Vagina (tissue), 2 donors: ENCODE measurements at places on chromosomes 13 and 19. TPM values are rescaled to one million over a fixed set of nuclear protein-coding genes. Genes with fewer than 3 reads are reported as not detected.

GRCh38 chr13:77865622-77866021, 53.0 kb downstream of the EDNRB start:
- H3K4me1 ChIP-seq: peaks cover 7% of the 10 kb centered on the region
- DNase-seq: no peak
- H3K4me3 ChIP-seq: no peak overlapping the region
- H3K27me3 ChIP-seq: no peaks in the 10 kb centered on the region

DNA sequence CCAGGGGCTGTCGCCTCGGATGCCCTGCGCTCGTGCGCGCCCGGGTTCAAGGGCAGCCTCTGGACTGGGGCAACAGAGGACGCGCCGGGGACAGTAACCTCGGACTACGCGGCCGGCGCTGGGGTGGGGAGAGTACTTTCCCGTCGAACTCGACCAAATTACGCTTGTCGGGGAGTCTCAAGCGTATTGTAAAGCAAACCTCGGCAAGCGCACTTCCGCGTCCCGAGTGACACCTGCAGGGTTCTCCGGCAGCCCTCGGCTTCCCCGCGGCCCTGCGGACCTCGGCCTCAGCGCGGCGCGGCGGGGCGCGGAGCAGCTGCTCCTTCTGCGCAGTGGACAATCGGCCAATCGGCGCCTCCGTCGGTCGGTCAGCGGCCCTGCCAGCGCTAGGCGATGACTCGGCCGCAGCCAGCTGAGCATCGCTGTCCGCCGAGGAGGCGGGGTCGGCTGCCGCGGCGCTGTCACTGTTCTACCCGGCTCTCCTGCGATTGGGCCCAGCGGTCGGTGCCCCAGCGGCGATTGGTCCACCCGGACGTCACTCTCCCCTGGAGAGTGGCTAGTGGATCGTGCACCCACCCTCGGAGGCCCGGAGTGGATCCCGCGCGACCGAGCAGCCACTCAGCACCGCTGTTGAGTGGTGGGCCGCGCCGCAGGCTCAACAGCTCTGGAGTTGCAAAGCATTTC, at the start of gene SLC46A3:
TSS of gene SLC46A3 (minus strand) at position 428 of the 684 bp plus-strand sequence. CDS start 972 bp downstream, outside the sequence.
- no peaks in the 10 kb centered on the region for H3K27me3 ChIP-seq
- H3K4me1 ChIP-seq: peaks cover 28% of the 10 kb centered on the region
- H3K36me3 ChIP-seq: no peaks in the 10 kb centered on the region

DNA sequence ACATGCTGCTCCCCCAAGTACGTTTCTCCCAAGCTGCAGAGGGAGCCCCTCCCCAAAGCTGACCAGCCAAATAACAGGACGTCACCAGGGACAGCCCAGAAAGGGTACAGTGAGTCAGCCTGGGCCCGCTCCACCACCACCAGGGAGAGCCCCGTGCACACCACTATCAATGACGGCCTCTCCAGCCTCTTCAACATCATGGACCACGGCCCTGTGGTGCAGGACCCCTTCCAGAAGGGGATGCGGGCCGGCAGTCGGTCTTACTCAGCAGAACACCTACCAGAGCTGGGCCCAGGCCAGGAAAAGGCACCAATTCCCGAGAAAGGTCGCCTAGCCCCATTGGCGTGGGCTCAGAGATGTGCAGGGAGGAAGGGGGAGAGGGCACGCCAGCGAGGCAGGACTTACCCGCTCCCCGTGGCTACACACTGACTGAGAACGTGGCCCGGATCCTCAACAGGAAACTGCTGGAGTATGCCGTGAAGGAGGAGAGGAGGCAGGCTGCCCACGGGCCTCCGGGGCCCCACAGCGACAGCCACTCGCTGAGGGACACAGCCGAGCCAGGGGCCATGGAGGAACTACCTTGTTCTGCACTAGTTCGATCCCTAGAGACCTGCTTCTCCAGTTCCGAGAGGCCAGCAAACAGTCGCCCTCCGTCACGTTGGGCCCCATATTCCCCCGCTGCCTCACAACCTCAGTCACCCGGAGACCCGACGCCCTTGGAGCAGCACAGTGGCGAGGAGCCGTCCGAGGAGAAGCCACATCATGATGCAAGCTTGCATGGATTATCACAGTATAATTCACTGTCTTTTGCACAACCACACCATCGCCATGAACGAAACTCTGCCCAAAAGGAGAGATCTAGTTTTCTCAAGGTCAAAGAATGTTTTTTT, 815.9 kb upstream of the KLHL1 start:
- H3K27ac ChIP-seq: no peak overlapping the region
- no peaks in the 10 kb centered on the region for H3K4me1 ChIP-seq
- H3K4me3 ChIP-seq: no peak overlapping the region

DNA sequence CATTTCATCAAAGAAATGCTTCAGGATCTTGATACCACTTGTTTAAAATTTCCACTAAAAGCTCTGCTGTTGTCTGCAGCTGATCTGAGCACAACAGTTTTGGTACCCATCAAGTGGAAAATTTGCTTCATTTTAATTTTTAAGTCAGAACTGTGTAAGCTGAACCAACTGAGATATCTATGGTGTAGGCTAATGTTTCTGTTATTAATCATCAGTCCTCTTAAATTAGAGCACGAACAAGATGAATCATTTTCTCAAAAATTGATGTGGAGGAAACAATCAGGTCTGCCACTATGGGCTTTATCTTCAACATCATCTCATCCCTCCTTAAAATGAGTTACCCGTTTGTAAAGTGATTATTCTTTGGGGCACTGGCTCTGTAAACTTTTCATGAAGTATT, 221.5 kb upstream of the NBEA start:
- no peak overlapping the region for H3K4me3 ChIP-seq
- no peaks in the 10 kb centered on the region for H3K4me1 ChIP-seq
- DNase-seq: no peak
- no peak overlapping the region for H3K27ac ChIP-seq
- H3K36me3 ChIP-seq: no peaks in the 10 kb centered on the region

DNA sequence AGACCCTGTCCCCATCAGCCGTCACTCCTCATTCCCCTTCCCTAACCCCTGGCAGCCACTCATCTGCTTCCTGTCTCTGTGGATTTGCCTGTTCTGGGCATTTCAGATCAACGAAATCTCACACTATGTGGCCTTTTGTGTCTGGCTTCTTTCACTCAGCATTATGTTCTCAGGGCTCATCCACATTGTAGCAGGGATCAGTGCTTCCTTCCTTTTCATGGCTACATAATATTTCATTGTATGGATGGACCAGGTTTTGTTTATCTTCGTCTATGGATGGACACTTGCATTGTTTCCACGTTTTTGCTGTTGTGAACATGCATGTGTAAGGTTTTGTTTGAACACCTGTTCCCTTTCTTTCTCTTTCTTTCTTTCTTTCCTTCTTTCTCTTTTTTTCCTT, 41.3 kb downstream of the NWD1 start:
- no peak for DNase-seq
- no peaks in the 10 kb centered on the region for H3K4me1 ChIP-seq
- H3K27ac ChIP-seq: no peak overlapping the region
- H3K27me3 ChIP-seq: no peaks in the 10 kb centered on the region
- no peaks in the 10 kb centered on the region for H3K36me3 ChIP-seq
- no peak overlapping the region for H3K4me3 ChIP-seq

The STARD13 gene
- 33.1 TPM for total RNA-seq

The ELSPBP1 gene
- total RNA-seq: not detected

The ERICH4 gene
- not detected for total RNA-seq

GRCh38 chr13:31027136-31027535, 94.7 kb downstream of the TEX26 start:
- no peak for DNase-seq
- no peak overlapping the region for H3K4me3 ChIP-seq
- no peaks in the 10 kb centered on the region for H3K4me1 ChIP-seq
- H3K27ac ChIP-seq: no peak overlapping the region
- H3K36me3 ChIP-seq: no peaks in the 10 kb centered on the region
- H3K27me3 ChIP-seq: no peaks in the 10 kb centered on the region

DNA sequence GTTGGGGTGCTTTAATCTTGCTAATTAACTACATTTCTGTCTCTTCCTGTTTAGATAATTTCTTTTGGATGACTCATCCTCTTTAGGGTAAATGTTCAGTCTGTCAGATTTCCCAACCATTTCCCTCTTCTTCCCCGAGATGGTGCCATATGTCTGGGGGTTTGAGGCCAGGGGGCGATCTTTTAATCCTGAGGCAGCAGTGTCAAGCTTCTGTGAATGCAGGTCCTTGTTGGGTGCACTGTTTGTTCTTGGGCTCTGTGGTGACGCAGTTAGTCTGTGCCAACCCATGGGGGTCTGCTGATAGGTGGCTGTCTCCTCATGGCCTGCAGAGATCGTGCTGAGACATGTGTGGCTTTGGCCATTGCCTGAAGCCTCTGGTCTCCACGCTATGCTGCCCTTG, 420.4 kb downstream of the NDFIP2 start:
- H3K27me3 ChIP-seq: no peaks in the 10 kb centered on the region
- no peak overlapping the region for H3K27ac ChIP-seq
- DNase-seq: no peak

DNA sequence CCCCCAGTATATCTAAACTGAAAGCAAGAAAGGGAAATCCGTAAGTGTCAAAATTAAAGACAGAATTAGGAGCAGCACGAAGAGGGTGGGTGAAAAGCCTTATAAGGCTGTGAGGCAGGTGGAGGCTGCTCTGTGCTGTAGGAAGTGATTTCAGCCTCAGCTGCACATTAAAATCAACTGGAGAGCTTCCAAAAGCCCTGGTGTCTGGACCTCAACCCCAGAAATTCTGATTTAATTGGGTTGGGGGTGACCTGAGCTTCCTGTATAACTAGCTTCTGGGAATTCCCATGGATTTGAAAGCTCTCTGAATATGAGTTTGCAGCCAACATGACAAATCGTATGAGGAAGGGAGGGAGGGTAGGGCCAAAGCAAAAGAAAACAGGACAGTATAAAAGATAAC, 242.4 kb upstream of the TMTC4 start:
- H3K27ac ChIP-seq: no peak overlapping the region
- no peaks in the 10 kb centered on the region for H3K4me1 ChIP-seq
- no peak for DNase-seq
- no peak overlapping the region for H3K4me3 ChIP-seq

- H3K4me3 ChIP-seq: no peak overlapping the region
- no peaks in the 10 kb centered on the region for H3K4me1 ChIP-seq
- no peaks in the 10 kb centered on the region for H3K36me3 ChIP-seq
- DNase-seq: no peak
- no peaks in the 10 kb centered on the region for H3K27me3 ChIP-seq
Measured at GRCh38 chr19:35076657-35077056, 35.1 kb downstream of the HPN start.

DNA sequence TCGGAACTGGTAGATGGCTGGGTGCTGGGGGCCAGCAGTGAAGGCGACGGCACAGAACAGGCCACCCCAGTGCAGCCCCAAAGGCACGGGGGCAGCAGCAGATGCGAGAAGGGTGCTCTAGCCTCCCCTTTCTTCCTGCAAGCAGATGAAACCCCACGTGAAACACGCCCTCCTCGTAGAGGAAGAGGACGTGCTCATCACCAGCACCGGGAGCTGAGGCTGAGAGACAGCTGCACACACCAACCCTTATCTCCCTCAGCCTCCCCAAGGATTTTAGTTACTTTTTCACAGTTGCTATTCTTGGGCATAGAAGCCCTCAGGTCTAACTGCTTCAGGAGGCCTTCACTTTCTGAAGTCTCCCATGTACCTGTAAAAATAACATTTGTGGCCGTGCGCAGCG, 11.9 kb downstream of the ZNF787 start:
- H3K4me3 ChIP-seq: peak overlapping the region; percentile 35
- H3K27ac ChIP-seq: peak overlapping the region; percentile 58
- no peaks in the 10 kb centered on the region for H3K36me3 ChIP-seq
- no peak for DNase-seq
- H3K27me3 ChIP-seq: no peaks in the 10 kb centered on the region
- peaks cover 97% of the 10 kb centered on the region for H3K4me1 ChIP-seq

GRCh38 chr13:102609696-102610095, 12.9 kb downstream of the TPP2 start:
- H3K4me3 ChIP-seq: no peak overlapping the region
- DNase-seq: no peak
- H3K36me3 ChIP-seq: peaks cover 34% of the 10 kb centered on the region

The KLHL26 gene
- total RNA-seq: 8.3 TPM

- no peaks in the 10 kb centered on the region for H3K27me3 ChIP-seq
- no peak for DNase-seq
- no peak overlapping the region for H3K27ac ChIP-seq
- no peak overlapping the region for H3K4me3 ChIP-seq
Measured at GRCh38 chr13:30535046-30535445, 69.3 kb upstream of the HMGB1 start.

DNA sequence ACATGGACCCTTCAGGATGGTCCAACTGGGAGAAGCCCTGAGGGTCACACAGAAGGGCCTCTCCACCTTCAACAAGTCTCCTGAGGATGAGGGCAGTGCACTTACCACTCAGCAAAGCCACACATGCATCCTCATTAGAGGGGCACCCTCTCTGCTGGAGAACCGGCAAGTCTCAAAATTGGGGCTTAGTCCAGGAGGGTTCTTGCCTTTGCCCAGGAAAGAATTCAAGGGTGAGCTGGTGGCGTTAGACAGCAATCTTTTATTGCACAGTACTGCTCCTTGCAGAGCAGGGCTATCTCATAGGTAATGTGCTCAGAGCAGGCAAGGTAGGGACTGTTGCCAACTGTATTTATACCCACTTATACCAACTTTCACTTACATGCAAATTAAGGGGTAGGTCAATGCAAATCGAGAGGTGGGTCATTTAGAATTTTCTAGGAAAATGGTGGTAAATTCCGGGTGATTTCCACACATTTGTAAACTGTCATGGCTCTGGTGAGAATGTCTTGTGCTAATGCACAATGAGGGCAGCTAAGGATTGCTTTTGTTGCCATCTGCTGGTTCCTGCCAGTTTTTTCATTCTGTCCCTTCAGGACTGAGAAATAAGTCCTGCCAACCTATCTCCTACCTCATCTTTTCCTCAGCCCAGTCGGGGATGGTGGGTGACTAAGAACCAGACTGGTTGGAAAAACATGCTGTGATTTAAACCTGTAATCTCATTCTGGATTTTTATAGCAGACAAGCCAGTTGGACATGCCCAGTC, 27.8 kb upstream of the IGSF23 start:
- no peak overlapping the region for H3K4me3 ChIP-seq
- H3K4me1 ChIP-seq: no peaks in the 10 kb centered on the region
- no peak overlapping the region for H3K27ac ChIP-seq
- no peaks in the 10 kb centered on the region for H3K27me3 ChIP-seq
- H3K36me3 ChIP-seq: no peaks in the 10 kb centered on the region

DNA sequence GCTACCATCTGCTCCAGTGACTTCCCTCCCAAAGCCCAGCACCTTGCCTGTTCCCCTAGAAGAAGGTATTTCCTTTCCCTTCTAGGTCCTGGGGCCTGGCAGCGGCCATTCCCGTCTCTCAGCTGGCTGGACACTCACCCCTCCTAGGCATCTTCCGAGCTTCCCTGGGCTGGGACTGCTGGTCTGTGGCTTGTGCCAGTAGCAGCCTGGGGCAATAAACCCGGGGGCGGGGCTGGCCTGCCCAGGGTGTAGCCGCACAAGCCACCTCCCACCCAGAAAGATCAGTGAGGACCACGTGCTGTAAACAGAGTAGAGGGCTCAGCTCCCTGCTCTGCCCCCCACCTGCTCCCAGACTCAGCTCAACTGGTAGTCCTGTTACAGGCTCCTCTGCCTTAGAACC, 15.0 kb downstream of the LIPE start:
- no peak overlapping the region for H3K27ac ChIP-seq
- no peaks in the 10 kb centered on the region for H3K36me3 ChIP-seq
- no peak overlapping the region for H3K4me3 ChIP-seq

The DOCK6 gene
- total RNA-seq: 65.8 TPM
